T-cell (primary cell): ENCODE measurements at places on chromosomes 7 and 10.

DNA sequence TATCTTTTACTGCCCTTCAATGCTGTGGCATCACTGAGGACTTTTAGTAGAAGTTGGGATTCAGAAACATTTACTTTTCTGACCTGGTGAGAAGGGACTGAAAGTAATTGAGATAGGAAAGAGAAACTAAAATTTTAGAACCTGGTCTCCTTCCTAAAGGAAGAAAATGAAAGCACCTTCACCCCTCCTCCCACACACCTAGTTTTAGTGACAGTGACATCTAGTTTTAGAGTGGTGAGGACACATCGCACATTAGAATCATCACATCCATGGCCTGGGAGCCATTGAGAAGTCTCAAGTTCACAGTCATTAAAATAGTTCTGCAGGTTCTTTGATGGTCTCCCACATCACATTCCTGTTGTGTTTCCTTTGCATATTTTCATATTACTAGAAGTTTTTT is 16.1 kb downstream of the TAS2R41 start:
- peak; percentile 6 for DNase-seq

GRCh38 chr7:32539919-32540531 is 44.7 kb downstream of the AVL9 start:
- DNase-seq = no peak

- no peak for DNase-seq
Observed at GRCh38 chr10:28240400-28240799, 62.5 kb downstream of the MPP7 start.

- no peak for DNase-seq
Observed at GRCh38 chr7:31028417-31028992, 23.6 kb upstream of the ADCYAP1R1 start.

GRCh38 chr7:36232971-36233550 is 80.0 kb downstream of the EEPD1 start:
- no peak for DNase-seq

GRCh38 chr7:18960725-18961124 is 156.7 kb downstream of the TWIST1 start:
- DNase-seq = no peak

DNA sequence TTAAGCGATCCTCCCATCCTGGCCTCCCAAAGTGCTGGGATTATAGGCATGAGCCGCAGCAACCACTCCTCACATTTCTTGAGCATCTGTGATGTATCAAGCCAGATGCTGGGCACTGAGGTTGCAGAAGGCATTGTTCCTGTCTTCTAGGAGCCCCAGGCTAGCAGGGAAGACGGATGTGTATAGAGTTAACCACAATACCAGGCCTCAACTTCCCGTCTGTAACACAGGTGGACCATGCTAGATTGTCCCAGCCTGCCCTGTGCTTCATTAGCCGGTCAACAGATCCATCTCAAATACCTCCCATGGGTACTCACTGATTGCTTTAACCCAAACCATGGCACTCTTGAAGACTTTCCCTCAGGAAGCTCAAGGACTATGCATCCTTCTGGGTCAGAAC is 1.8 kb upstream of the CLDN4 start:
- DNase-seq = no peak

DNA sequence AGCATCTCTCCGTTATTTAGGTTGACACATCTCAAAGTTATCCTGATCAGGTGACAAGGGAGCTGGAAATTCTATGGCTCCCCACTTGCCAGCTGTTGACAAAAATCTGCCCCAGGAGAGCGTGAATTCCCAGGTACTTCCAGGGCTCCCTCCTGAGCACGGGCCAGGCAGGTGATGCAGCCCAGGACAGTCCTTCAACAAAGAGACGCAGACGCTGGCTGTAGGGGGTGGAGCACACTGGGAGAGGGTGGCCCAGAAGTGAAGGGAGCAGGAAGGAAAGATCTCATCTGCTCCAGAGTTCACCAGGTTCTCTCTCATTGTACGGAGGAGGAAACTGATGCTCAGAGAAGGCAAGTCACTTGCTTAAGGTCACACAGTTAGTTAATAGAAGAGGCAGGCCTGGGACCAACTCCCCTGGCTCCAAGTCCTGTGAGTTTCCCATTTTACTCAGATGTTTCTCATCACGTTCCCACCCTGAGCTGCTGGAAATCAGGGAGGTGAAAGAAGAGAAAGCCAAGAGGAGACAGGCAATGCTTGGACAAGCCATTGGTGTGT is 41.0 kb upstream of the CHST3 start:
- DNase-seq = no peak

GRCh38 chr10:47173929-47174442 is 126.0 kb upstream of the GDF10 start:
- no peak for DNase-seq

DNA sequence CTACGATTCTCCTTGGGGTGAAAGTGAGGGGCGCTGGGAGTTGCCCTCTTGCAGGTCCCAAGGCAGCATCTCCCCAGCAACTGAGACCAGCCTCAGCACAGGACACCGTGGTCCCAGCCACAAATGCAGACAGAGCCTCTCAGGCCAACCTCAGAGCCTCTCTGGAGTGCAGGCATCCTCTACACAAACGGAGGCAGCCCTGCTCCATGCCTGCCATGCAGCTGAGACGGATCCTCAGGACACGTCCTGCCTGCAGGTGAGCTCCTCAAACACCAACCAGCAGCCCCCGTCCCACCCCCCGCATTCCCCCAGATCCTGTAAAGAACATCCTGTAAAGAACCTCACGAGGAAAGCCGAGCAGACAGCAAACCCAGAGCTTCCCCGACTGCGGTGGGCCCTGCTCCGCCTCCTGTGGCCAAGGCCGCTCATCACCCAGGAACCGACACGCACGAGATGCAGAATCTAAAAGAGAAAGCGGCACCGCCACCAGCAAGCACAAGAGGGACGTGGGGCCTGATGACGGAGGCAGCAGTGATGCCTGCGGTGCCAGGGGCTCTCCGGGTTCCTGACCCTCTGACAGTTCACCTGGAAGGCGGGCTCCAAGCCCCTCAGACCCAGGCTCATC is 186.9 kb downstream of the PTPRN2 start:
- no peak for DNase-seq

GRCh38 chr7:112485766-112486165 is 5.0 kb downstream of the LSMEM1 start:
- no peak for DNase-seq

GRCh38 chr10:128846927-128847326 is 620.1 kb upstream of the MGMT start:
- no peak for DNase-seq

- DNase-seq = no peak
Observed at GRCh38 chr7:12052211-12052610, 158.9 kb upstream of the TMEM106B start.

GRCh38 chr7:142375710-142376313 is 118.0 kb upstream of the PRSS58 start:
- no peak for DNase-seq

DNA sequence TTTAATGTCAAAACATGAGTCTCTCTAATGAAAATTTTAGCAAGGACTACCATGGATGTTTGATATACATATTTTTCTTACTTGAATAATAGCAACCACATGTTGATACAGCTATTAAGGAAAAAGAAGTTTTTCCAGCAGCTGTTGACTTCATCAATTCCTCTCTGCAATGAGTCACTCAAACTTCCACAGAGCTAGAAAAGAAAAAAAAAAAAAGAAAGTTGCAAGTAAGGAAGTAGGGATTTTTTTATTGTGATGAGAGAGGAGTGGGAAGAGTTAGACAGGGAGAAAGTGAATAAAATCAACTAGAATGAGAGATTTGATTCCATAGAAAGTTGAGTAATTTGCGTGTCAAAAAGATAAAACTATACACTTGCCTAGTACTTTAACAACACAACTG is 46.2 kb downstream of the CAV1 start:
- DNase-seq = no peak

GRCh38 chr7:18489624-18490023 is 5.9 kb upstream of the HDAC9 start:
- no peak for DNase-seq

- no peak for DNase-seq
Observed at GRCh38 chr7:36712015-36712414, 12.3 kb downstream of the AOAH start.

DNA sequence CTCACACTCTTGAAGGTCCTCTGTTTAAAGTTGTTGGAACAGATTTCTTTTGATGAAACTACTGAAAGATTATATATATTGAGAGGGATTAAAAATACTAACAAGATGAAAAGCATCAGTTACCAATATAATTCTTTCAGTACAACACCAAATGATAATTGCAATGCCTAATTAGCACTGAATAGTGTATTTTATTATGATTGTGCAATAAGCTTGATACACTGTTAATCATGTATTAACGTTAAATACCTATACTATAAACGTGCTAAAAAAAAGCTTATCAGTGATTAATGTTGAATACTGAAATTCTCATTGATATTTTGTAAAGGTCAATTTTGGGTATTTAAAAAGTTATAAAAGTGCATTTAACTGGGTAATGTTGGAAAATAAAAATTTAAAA is 61.5 kb downstream of the HIBADH start:
- no peak for DNase-seq

- DNase-seq = no peak
Observed at GRCh38 chr7:116951366-116952292, 1.7 kb upstream of the ST7 start.

GRCh38 chr10:128579280-128579865 is 453.1 kb upstream of the MKI67 start:
- DNase-seq = no peak

DNA sequence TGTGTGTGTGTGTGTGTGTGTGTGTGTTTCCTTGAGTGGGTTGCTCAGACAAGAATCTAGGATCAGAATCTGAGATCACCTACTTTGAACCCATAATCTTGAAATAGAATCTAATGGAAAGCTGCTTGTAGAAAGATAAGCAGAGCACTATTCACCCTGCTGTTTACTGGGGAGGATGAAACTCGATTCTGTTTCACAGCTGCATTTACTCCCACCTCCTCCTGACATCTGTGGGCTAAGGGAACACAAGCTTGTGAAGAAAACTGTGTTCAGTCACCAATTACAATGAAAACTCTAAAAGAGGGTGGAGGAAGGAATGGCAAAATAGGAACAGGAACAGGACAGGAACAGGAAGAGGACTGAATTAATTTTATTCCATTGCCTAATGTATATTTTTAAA is 269.5 kb downstream of the TSPAN12 start:
- DNase-seq = no peak

GRCh38 chr7:39535720-39536119 is 30.5 kb upstream of the YAE1 start:
- no peak for DNase-seq

GRCh38 chr10:61705022-61705613 is 42.4 kb downstream of the CABCOCO1 start:
- DNase-seq = no peak
